ENCODE measurements at places on chromosomes 1 and 21. TPM values are rescaled to one million over a fixed set of nuclear protein-coding genes. Genes with fewer than 3 reads are reported as not detected.

CSMD2 gene
- total RNA-seq = not detected

COL8A2 gene
- 0.23 TPM for total RNA-seq

C1orf185 gene
- not detected for total RNA-seq

RIPK4 gene
- total RNA-seq = 0.52 TPM

RSBN1 gene
- total RNA-seq = 28.3 TPM

Measured in activated naive CD4-positive, alpha-beta T cell treated with anti-CD3 and anti-CD28 coated beads, Interleukin-2, amount 50 U/mL, for 72 hours (primary cell).